AG08396 (cell line): ENCODE measurements at places on chromosomes 4 and X.

DNA sequence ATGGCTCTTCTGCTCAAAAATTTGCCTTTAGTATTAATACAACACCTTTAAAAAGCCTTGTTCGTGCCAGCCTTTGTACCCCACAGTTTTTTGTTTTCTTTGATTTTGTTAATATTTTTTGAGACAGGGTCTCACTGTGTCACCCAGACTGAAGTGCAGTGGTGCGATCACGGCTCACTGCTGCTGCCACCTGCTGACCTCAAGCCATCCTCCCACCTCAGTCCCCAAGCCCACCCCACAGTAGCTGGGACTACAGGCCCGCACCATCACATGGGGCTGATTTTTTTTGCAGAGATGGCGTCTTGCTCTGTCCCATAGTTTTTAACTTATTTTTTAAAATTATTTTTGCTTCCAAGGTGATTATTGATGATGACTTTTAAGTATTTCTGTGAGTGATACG is 134.0 kb downstream of the HTR2C start:
- no peak for DNase-seq

GRCh38 chr4:62439051-62439450 is 1238.9 kb downstream of the ADGRL3 start:
- DNase-seq = no peak

DNA sequence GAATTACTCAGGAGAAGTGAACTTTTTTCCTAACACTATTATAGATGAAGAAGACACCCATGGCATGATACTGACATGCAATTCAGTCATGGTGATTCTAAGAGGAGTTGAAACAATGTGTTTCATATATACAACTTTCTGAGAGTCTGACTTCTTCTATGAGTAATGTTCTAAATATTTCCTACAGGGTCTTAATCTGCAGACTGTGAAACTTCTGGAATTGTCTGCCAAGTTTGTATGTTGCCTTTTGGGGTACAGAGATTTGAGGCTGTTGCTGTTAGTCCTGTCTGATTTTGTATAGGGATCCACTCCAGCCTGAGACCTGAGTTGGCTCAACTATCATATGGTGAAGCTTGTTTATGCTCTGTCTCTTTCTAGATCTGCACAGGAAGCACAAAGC is 160.6 kb upstream of the GATB start:
- DNase-seq = peak; percentile 24

- DNase-seq = no peak
These were observed 46.2 kb downstream of the PPEF1 start for GRCh38 chrX:18753631-18754030.

GRCh38 chr4:7043284-7044136 is at the start of gene TADA2B:
Gene TADA2B (plus strand): TSS chr4:7043372. CDS start chr4:7043580, 208 bp downstream.
- no peak for DNase-seq

GRCh38 chr4:6869944-6870343 is 39.7 kb upstream of the TBC1D14 start:
- DNase-seq = no peak

DNA sequence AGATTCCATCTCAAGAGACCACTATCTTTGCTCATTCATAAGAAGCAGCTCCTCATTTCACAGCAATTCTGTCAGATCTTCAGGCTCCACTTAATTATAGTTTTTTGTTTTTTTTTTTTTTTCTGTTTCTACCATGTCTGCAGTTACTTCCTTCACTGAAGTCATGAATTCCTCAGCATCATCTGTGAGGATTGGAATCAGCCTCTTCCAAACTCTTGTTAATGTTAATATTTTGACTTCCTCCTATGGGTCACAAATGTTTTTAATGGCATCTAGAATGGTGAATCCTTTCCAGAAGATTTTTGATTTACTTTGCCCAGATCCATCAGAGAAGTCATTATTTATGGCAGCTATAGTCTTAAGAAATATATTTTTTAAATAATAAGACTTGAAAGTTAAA is 53.1 kb downstream of the BMP2K start:
- no peak for DNase-seq

- no peak for DNase-seq
These were observed 22.0 kb upstream of the EIF4E start for GRCh38 chr4:98950925-98951324.

DNA sequence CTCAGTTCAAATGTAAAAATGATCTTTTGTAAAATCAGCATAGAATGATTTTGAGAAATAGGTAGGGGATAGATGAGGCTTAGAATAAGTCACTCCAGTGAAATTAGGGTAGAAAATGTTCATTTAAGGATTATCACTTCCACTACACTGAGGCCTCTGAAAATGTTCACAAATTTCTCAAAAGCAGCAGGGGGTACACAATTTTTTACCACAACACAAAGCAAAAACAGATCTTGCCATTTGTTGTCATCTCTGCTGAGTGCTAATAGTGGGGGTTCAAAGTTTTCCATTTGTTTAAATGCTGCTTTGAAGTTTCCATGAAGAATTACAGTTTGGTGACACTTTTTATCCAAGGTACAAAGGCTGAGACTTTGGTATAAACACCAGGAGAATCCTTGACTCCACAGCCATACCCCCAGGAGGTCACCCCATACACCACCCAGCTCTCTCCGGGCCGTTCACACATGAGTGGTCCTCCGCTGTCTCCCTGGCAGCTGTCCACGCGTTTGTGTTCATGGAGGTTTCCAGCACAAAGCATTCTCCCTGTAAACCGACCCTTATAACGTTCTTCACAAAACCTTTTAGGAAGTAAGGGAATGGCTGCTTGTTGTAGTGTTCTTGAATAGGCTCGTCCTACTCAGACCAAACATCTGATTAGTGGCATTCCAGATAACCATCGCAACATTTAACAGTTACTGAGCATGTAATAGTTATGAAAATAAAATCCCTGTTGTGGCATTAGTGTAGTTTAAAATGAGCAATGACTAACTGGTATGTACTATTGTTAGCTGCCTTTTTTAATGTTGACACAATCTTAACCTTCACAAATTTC is 71.0 kb downstream of the PRSS12 start:
- no peak for DNase-seq

DNA sequence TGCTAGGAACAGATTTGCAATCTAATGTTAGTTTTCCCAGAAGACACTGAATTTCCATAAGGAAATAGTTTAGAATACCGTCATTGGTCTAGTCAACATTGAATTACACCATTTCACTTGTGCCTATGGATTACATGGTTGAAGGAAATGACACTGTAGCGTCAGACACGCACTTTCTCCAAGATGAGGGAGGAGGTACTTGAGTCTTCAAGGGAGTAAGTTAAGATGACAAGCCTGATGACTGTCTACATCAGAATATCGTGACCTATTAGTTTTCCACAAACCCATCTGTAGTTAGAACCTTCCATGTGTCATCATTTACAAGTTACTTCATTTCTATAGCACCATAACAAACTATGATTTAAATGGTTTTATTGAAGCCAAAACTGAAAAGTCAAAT is 153.7 kb downstream of the AMELX start:
- DNase-seq = no peak

DNA sequence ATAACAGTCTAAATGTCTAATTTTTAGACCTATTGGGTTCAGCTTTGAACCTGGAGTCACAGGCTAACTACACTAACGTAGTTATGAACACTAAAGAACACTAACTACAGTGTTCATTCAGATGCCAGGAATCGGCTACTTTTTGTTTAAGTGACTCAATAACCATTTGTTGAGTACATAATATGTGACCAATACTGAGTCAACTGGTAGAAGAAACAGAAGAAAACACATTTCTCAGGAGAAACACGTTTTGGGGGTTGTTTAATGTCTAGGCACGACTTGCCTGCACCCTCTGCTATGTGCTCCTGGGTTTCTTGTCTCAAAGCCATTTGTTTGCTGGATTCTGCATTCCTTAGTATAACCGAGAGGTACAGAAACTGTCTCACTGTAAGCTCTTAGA is 18.6 kb upstream of the CLNK start:
- DNase-seq = no peak

GRCh38 chr4:154205471-154205870 is 286.1 kb downstream of the DCHS2 start:
- no peak for DNase-seq

- DNase-seq = no peak
These were observed 125.5 kb downstream of the GPAT3 start for GRCh38 chr4:83661359-83661758.

- DNase-seq = no peak
These were observed 135.8 kb upstream of the ATP6AP2 start for GRCh38 chrX:40444798-40445496.

DNA sequence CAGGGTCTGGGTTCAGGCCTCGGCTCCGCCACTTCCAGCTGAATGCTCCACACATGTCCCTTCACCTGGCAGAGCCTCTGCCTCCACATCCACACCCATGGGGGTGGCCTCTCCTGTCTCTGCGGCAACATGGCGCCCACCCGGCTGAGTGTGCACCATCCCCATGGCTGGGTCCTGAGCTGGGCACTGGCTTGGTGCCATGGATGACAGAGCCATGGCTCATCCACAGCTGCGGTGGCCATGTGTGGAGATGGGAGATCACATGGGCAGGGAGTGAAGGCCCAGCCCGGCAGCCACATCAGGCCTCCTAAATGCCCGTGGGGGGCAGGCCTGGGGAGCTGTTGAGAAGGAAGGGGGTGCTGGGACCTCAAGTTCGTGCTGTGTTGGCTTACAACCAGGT is 213.7 kb downstream of the AFAP1 start:
- peak; percentile 51 for DNase-seq

- no peak for DNase-seq
These were observed 9.8 kb upstream of the SLC9B1 start for GRCh38 chr4:103029300-103029699.

GRCh38 chr4:156553659-156554058 is 417.9 kb downstream of the PDGFC start:
- DNase-seq = no peak

DNA sequence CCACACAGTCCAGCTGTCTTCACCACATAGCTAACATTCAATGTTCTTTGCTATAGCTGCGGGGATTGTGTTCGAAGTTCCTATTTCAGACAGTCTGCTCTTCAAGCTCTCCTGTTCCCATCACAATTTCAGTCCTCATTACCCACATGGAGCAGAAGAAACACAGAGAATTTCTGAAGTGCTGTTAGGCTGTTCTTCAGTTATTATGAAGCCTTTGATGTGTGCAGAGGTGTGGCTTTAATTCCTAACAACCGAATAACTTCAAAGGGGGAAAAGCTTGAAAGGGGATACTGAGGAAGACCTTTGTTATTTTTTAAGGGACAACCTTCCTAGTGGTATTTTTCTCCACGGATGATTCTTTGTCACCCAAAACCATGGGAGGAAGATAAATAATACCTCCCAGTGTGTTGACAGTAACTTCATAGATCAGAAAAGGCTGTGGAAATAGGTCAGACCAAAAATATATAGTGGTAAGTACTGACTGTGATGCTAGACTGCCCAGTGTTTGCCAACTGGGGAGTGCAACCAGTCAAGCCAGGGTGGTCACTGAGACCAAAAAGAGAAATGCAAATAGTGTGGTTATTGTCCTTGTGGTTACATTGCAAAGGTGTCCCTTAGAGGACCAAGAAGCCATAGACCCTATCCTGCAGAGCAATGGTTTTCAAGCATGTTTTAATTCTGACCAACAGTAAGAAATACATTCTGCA is 52.1 kb downstream of the PRKG2 start:
- no peak for DNase-seq

GRCh38 chrX:68398291-68398690 is 35.0 kb downstream of the OPHN1 start:
- no peak for DNase-seq

DNA sequence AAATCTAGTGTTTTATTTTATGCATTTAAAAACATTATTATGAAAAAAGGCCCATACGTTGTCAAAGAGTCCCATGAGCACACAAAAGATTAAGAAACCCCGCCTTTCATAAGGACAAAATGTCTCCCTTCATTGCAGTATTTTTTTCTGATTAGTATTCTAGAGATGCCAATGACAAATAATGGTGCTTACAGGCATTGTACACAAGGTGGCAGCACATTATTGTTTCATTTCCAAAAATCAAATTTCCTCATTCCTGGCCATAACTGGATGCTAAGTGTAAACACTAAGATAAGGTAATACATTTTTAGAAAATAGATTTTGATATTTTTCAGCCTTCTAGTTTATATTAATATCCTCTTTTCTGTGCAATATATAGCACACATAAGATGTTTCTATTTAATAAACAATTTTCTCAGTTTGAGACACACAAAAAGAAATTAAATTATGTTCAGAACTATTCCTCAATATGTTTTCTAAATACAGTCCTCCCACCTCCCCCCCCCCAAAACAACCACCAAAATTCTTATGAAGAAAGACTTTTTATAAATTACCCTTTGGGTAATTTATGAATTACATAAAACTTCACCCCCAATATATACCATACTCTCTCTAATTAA is 47.7 kb downstream of the TIGD2 start:
- peak; percentile 35 for DNase-seq

DNA sequence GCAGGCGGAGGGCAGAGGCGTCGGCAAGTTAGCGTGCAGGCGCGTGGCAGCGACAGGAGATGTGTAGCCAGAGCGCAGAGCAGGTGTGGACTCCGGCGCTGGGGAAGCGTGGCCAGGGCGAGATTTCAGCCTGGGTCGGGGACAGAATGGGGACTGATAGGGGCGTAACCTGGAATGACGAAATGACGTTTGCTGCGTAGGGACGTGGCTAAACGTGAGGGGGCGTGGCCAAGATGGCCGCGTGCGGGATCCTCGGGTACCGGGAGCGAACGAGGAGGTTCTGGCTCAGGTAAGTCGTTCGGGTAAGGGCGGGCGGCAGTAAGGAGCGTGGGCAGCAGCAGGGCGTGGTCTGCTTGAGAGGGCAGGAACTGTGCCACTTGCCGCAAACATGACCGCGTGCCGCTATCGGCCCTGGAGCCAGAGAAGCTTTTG is 10.9 kb upstream of the CLTRN start:
- peak; percentile 76 for DNase-seq

GRCh38 chr4:7158081-7158750 is 34.1 kb upstream of the SORCS2 start:
- no peak for DNase-seq

DNA sequence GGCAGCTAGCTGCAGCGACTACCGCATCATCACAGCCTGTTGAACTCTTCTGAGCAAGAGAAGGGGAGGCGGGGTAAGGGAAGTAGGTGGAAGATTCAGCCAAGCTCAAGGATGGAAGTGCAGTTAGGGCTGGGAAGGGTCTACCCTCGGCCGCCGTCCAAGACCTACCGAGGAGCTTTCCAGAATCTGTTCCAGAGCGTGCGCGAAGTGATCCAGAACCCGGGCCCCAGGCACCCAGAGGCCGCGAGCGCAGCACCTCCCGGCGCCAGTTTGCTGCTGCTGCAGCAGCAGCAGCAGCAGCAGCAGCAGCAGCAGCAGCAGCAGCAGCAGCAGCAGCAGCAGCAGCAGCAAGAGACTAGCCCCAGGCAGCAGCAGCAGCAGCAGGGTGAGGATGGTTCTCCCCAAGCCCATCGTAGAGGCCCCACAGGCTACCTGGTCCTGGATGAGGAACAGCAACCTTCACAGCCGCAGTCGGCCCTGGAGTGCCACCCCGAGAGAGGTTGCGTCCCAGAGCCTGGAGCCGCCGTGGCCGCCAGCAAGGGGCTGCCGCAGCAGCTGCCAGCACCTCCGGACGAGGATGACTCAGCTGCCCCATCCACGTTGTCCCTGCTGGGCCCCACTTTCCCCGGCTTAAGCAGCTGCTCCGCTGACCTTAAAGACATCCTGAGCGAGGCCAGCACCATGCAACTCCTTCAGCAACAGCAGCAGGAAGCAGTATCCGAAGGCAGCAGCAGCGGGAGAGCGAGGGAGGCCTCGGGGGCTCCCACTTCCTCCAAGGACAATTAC is 1.4 kb downstream of the AR start:
- peak; percentile 45 for DNase-seq

- DNase-seq = no peak
These were observed 23.7 kb upstream of the CASK start for GRCh38 chrX:41946989-41947612.

- DNase-seq = no peak
These were observed 583.1 kb downstream of the INPP4B start for GRCh38 chr4:142262956-142263355.
